Activated CD8-positive, alpha-beta T cell treated with anti-CD3 and anti-CD28 coated beads, Interleukin-2, amount 10 ng/mL, durations not matched to agents 7 days and 5 days (primary cell): ENCODE measurements at places on chromosomes 6 and 20.

- DNase-seq, result peak; percentile 67
These were observed 42.8 kb upstream of the HFE start for GRCh38 chr6:26044140-26045064.

DNA sequence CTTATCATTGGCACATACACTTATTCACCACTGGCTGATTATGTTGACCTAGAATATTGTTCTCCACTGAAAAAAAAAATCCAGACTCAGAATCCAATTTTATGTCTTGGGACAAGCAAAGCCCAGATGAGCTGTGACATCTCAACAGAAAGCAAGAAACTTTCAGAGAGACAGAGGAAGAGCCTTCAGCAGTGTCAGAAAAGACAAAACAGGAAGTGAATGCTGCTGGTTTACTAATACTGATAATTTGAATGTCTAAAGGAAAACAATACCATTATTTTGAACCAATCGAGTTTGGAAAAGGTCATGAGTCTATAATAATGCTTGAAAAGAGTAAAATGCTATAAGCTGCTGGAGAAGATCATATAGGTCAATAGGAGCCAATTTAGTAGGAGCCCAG, 179.8 kb upstream of the RIMS1 start:
- no peak for DNase-seq

GRCh38 chr6:25689966-25690365, 38.0 kb downstream of the SCGN start:
- DNase-seq, result no peak

- no peak for DNase-seq
These were observed 185.6 kb downstream of the BMP7 start for GRCh38 chr20:57080796-57081195.

DNA sequence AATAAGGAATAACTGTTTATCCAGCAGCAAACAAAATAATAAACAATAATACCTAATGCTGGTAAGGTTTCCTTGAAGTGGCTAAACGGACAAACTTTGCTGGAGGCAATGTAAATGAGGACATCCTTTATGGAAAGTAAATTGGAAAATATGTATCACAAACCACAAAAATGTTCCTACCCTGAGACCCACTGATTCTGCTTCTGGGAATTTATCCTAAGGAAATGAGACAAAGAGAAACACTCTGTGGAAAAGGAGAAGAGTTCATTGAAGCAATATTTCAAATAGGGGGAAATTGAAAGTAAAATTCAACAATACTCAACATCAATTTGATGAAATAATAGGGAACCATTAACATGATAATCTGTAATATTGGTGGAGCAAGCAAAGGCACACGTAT, 37.9 kb downstream of the MAFB start:
- no peak for DNase-seq

DNA sequence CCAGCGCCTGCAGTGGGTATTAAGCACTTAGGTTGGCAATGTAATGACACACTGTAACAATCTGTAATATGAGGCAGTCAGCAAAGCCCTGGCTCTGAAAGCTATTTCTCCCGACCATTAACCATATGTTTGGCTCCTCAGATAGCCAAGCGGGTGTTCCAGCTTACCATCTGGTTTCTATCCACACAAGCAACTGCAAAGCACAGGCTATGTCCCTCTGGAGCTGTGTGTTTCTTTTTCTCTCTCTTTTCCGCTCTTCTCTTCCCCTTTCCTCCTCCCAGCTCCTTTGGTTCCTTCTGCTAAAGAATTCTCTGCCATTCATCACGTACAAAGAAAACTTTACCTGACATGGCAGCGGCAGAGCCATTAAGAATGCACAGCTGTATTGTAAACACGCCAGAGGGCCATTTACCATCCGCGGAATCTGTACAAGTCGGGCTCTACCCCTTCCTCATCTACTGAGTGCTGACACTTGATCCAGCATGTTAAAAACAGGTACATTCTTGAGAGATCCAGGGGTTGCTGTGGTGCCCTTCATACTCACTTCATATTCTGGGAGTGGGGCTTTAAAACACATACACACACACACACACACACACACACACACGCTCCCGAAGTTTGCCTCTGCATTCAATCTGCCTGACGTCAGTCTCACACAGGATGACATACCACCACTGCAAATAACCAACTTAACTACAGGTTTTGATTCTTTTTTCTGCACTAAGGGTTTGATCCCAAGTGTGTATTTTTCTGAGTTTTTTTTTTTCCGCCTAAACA, 77.2 kb downstream of the BACH2 start:
- peak; percentile 48 for DNase-seq

DNA sequence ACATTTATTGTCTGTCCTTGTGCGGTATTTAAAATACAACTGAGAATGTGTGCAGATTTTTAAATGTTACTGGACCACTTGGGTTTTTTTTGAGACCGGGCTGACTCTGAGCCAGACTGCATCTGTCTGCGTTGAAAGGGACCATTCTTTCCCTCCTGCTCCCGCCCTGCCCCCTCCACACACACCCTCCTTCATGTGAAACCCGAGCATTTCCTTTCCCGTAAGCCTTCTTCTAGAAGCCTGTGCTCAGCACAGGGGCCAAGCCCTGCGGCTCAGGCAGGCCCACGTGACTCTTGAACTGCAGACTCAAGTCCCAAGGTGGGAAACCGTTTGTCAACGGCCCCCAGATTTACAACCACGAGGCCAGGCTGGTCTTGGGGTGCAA, 82.7 kb upstream of the FOXC1 start:
- DNase-seq, result peak; percentile 50
